ENCODE measurements at places on chromosomes 7 and 10.

- peak; percentile 47 for DNase-seq
Measured at GRCh38 chr7:74401137-74401859, 52.4 kb upstream of the GTF2IRD1 start.

- DNase-seq, result no peak
Measured at GRCh38 chr10:7170626-7171322, 240.1 kb downstream of the SFMBT2 start.

DNA sequence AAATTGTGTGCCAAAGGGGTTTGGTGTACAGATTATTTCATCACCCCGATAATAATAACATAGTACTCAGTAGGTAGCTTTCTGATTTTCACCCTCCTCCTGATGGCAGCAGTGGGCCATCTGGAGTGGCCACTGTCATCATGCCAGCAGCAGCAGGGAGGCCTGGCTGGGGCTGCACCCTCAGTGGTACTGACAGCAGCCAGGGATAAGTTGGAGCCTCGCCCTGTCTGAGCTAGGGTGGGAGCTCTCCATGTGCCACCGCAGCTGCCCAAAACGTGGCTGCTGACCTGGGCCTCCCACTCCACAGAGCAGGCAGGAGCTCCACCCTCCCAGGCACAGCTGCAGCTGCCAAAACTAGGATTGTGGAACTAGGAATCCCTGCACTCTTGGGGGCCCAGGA lies 700.8 kb upstream of the KCND2 start:
- DNase-seq, result no peak

DNA sequence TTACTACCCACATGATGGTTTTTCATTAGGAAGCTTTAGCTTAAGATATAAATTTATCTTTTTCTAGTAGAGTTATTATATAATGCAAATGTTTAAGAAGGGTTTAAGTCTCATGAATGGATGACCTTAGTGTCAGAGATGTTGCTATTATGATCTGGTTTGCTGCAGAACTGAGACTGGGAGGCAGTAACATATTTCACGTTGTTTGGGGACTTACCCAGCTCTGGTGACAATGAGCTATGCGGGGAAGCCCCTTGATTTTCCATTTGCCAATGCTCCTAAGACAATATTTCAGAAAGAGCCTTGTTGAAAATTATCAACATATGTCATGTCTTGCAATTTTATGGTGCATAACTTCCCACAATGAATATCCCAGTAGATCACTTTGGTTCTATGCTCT lies 754.6 kb downstream of the REEP3 start:
- no peak for DNase-seq

DNA sequence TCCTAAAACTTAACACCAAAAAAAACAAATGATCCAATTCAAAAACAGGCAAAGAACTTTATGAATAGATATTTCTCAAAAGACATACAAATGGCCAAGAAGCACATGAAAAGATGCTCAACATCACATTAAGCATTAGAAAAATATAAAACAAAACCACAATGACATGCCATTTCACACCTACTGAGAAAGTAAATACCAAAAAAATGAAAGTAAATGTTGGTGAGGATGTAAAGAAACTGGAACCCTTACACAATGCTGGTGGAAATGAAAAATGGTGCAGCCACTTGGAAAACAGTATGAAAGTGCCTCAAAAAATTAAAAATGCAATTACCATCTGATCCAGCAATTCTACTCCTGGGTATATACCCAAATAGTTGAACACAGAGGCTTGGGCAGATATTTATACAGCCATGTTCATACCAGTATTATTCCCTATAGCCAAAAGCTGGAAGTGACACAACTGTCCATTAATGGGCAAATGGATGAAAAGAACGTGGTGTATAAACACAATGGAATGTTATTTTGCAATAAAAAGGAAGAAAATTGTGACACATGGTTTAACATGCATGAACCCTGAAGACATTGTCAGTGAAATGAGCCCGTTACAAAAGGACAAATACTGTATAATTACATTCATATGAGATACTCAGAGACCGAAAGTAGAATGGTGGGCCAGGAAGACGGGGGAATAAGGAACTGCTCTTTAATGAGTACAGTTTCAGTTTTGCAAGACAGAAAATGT lies 89.0 kb downstream of the JMJD1C start:
- DNase-seq, result peak; percentile 87

GRCh38 chr10:9188022-9188810 lies 1133.7 kb downstream of the GATA3 start:
- no peak for DNase-seq

DNA sequence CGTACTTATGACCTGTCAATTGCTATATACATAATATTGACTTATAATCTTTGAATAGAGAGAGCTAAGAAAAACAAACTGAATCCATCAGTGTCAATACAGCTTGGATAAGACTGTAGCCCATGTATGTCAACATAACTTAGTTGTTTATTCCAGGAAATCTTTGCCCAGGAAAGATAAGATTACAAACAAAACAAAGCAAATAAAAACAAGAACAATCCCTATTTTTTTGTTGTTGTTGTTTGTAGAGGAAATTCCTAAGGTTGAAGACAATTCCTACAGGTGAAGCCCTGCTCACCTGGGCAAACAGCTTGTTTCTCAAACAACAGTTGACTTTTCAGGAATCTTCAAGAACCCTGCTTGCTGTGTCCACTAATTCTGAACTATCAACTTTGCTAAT lies 76.0 kb downstream of the HYCC1 start:
- no peak for DNase-seq

DNA sequence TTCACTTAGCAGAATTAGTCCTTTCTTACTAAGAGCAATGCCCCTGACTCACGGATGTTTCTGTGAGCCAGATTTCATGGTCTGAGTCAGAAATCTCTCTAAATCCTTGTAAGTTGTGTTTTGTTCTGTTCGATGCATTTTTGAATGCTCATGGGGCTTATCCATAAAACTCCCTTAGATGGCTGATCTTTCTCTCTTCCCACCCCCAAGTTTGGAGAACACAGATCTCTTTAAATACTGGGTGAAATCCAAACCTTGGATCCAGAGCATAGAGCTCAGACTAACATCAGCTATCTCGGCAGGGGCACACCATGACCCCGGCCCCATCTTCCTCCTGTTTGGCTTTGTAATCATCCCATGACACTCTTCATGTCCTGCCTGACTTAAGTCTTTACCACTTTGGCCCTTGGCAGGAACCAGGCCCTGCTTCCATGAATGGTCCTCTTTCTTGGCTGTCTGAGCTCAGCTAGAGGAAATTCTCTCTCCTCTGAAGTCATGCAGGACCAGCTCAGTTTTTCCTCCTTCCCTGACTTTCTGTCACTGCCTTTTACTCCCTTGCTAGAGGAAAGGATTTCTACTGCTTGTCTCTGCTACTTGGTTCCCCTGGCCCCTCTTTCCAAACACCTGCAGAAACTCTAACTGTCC lies 120.4 kb upstream of the RAB11FIP2 start:
- no peak for DNase-seq

- no peak for DNase-seq
Measured at GRCh38 chr7:96122746-96123145, 199.2 kb downstream of the SLC25A13 start.

DNA sequence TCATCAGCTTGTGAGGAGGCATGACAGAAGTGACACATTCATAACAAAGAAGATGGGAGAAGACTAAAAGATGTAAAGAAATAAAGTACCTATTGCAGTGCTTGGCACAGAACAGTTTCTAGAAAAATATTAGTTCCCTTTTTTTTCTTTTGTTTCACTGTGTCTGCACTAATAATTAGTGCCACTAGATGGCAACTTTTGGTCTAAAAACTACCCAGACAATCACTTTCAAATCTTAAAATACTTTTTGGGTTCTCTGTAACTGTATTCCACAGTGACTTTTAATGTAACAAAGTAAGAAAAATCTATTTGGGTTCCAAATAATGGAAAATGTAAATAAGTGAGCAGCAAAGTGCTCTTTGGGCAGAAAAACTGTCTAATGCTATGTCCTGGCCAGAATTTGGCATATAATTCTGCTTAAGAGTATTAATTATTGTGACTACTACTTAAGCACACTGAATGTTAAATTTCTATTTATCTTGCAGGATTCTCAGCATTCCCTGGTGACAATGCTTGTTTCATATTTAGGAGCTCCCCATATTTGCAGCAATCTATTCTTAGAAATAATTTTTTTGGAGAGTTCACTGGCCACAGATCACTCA lies 134.8 kb upstream of the KIF5B start:
- peak; percentile 65 for DNase-seq

GRCh38 chr10:17445400-17445998 lies 8.9 kb downstream of the ST8SIA6 start:
- DNase-seq, result no peak

All from MV-4-11 (cell line).